T follicular helper cell (primary cell): ENCODE measurements at places on chromosomes 5 and 9.

DNA sequence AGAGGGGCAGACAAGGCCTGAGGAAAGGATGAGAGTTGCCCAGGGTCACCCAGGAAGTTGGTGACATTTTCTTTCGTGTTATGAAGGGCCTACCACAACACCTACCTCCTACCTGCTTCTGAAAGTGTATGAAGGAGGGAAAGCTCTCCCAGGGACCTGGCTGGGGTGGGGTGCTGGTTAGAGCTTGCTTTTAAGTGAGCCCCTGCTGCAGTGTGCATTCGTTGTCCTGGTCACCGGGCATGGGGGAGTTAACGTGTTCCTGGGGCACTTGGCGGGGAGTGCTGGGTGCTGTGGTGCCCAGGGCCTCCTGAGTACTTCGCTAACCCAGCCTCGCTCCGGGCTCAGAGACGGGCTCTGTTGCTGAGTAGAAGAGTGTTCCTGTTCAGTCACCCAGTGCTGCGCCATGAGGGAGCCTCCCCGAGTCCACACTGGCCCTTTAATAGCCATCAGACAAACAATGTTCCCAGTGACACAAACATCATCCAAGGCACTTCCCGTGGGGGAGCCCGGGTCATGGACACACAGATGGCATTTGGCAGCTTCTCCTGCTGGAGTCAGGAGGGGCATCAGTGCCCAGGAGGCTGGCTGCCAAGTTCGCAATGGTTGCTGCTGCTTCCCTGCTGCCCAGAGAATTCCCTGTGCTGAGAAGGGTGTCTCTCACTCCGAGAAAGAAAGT is 85.7 kb downstream of the AMBP start:
- DNase-seq: no peak

GRCh38 chr9:61673247-61673646 is 483.4 kb downstream of the SPATA31A7 start:
- no peak for DNase-seq

- DNase-seq: no peak
Observed at GRCh38 chr5:176870110-176870591, 29.0 kb downstream of the HK3 start.

DNA sequence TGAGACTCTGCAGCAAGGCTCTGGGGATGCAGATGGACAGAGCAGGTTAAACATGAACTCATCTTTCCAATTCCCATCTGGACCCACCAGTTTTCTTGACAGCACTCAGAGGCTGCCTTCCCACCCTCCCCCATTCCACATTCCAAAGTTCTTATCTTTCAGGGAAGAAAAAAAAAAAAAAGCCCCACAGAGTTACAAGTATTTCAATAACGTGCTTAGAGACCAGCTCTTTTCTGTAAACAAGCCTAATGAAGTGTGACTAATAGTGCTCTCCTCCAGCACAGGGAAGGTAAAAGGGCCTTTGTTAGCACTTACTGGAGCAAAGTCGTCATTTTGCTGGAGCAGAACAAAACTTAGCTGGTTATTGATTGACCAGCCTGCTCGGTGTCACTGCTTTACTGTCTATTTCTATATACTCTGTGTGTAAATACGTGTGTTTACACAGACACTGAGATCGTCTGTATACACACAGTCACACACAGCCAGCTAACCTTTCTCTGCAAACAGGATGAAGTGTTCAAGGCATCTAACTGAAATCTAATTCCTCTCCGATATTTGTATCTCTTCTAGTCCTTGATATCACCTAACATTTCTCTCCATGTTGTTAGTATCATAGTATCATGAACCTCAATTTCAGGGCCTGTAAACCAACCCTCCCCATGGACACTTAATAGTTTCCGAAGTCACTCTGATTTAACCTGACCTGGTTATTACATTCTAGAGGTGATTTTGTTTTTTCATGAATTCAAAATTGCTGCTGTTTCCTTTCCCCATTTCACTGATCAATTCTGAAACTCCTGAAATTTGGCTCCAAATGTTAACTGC is 84.9 kb downstream of the ZNF608 start:
- DNase-seq: no peak

GRCh38 chr5:54148067-54148845 is 162.1 kb downstream of the ARL15 start:
- no peak for DNase-seq
